ENCODE measurements at places on chromosomes 13 and 19.
A peak's percentile ranks its signal among the peaks of the same experiment; 100 is the strongest.

- no peak for DNase-seq
Observed at GRCh38 chr19:29483641-29483920, 42.2 kb upstream of the VSTM2B start.

DNA sequence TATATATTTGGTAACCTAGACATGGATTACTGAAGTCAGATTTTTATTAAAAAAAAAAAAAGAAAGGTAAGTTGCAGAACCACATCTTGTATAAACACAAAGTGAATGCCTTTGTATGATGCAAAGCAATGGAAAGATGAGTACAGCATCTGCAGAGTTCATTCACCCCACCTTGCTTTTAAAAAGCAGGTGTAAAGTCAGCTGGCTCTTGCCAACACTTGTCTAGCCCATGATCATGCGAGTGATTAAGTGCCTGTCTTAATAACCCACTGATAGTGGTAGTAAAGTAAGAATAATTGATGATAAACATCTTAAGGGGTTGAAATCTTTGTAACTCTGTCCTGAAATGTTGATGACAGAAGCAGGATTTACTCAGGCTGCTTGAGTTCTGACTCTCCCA, 710.4 kb downstream of the EFNB2 start:
- no peak for DNase-seq

GRCh38 chr13:30714629-30715371, 20.5 kb upstream of the ALOX5AP start:
- no peak for DNase-seq

- DNase-seq: no peak
Observed at GRCh38 chr19:2012941-2013682, 2.4 kb downstream of the BTBD2 start.

- DNase-seq: no peak
Observed at GRCh38 chr13:37617173-37617572, 18.6 kb upstream of the POSTN start.

DNA sequence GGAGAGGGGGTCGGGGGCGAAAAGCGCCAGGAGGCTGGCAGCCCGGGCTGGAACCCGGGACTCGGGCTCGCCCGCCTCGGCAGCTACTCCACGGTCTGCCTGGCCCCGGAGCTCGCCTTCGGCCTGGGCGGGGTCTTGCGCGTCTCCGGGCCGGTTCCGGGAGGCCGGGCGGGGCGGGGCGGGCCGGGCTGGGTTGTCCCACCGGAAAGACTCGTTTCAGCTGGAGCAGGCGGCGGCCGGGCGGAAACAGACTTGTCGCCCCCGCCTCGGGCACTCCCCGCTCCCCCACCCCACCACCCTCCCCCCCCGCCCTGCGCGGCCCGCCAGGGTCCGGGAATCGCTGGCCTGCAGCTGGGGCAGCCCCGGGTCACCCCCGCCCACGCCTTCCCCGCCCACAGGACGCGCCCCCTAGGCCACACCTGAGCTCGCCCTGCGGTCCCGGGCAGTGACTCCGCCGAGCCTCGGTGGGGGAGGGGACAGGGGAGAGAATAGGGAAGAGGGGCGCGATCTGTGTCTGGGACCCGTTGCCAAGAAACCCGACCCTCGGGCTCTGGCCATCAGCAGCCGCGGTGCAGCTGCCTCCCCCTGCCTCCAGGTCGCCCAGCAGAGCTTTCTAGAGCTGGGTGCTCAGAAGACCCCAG, 109.4 kb downstream of the KCTD15 start:
- no peak for DNase-seq

DNA sequence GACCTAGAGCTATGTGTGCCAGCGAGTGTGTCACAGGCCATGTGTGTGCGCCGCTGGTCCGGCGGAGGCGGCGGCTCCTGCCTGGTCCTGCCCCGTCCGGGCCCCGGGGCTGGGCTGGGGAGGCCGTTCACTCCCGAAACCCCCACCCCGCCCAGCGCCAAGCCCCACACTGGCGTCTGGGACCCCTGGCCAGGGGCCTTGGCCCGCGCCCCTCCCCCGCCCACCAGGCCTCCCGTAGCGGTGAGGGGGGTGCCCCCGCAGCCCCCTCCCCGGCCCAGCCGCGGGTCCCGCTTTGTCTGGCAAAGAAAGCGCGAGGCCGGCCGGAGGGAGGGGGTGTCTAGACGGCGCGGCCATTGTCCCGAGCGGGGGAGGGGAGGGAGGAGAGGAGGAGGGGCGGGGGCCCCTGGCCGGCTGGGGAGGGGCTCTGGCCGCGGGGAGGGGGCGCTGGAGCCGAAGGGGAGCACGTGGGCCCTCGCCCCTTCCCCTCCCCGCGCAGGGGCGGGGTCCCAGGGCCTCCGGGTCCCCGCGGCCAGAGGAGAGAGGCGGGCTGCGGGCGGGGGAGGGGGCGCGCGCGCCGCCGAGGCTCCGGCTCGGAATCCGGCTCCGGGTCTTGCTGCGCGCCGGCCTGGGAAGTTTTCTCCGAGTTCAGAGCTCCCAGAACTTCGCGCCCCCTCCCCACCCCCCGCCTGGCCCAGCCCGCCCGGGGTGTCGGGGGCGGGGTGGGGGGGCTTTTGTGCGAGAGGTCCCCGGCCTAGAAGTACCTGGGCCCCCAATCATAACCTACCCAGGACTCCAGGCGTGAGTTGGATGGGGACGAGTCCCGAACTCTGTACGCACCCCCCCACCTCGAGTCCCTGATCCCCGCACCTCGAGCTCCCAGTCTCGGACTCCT, 888 bp downstream of the NOTCH3 start:
- no peak for DNase-seq

GRCh38 chr13:42720113-42720857, 61.1 kb upstream of the FAM216B start:
- no peak for DNase-seq

DNA sequence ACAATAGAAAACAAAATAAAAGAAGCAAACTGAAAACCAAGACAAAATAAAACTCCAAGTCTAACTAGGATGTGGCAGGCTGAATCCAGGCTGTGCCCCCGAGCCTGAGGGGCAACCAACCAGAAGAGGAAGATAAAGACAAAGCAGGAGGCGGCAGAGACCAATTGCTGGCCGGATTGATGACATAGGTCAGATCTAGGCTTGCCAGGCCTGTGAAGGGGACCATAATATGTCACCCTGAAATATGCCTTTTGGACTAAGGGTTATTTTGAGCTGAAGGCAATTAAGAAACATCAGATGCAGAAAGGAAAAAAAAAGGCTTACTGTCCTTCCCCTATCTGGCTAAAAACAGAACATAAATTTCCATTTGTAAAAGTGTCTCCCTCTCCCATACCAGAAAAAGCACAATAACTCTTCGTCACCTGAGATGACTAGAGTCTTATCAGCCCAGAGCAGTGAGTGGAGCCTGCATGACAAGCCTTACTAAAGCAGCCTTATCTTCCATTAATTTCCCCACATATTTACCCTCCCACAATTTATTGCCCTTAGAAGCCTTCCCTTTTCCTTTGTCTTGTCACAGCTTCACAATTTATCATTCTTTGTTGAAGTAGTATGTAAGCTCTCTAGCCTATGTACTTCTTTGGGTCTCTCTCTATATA, 22.8 kb downstream of the ATP8A2 start:
- DNase-seq: no peak

- no peak for DNase-seq
Observed at GRCh38 chr13:26571518-26571917, 14.0 kb downstream of the WASF3 start.

DNA sequence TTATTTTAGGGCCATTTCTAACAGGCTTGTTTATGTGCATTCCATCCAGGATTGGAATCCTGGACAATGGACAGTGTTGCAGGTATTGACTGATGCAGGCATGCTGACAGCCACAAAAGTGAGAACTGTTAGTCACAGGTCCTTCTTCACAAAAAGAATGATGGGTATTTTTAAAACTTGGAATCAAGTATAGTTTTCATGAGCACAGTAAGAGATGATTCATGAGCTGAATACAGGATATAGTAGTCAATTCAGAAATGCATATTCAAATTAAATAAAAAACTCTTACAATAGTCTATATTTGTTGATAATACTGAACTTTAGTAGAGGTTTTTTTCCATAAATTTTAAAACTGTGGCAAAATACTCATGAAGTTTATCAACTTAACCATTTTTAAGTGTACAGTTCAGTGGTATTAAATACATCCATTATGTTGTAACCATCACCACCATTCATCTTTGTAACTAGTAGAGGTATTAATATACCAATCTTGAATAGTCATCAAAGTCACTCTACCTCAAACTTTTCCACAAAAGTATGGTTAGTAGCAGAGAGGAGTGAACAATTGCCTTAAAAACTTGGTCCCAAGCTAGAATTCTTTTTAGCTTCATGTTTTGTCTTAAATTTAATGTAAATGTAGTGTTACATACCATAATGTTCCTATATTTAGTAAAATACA, 79.5 kb downstream of the KCNRG start:
- no peak for DNase-seq

DNA sequence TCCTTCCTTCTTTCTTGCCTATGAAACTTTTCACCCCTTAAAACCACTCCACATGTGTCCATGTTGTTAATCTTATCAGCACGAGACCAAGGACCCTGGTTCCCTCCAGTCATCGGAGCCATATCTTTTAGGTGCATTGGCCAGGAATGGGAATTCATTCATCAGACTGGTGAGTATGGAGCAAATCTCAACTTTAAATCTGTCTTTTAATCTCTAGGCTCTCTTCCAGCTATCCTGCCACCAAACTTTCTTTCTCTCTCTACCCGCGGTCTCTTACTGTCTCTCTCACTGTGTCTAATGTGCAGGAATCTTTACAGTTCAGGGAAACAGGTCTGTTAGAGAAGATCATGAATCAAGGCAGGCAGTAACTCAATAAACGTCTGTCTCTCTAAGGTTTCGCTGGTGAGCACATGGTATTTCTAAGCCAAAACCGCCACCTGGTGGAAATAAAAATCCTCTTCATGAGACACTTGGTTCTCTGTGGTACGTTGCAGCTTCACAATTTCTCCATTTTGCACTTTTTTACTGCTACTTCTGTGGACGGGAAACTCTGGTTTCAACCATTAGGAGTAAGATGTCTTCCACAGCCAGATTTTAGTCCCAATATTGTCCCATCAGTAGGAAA, 16.1 kb downstream of the LGALS16 start:
- DNase-seq: peak; percentile 66

DNA sequence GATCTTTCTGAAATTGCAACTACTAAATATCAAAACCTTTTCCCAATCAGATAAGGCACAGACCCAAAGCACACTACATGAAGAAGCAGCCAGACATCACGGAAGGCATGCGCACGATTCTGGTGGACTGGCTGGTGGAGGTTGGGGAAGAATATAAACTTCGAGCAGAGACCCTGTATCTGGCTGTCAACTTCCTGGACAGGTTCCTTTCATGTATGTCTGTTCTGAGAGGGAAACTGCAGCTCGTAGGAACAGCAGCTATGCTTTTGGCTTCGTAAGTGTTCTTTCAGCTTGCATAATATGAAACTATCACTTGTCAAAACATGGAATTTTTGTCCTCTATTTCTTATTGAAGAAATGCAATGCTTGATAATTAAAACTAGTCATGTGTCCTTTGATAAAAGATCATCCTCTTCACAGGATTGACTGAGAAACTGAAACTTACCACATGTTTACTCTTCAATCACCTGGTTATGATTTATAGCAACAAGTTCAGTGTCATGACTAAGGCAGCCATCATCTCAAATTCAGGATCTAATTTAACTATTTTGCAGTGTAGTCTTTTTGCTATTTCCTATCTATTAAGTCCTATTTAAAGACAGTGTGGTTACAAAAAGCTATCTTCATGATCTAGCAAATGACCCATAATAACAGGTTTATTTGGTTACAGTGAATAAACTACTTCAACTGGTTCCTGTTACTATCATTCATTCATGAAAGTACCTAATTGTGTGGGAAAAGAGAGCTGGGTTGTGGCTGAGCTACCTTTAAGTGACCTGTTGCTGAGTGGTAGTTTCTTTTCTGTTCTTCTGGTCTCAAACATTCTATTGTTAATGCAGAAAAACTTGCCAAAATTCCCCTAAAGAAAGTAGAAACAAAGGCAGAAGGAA, 6.5 kb downstream of the CCNA1 start:
- no peak for DNase-seq

GRCh38 chr13:73767747-73768315, 366.4 kb downstream of the KLF12 start:
- DNase-seq: no peak

DNA sequence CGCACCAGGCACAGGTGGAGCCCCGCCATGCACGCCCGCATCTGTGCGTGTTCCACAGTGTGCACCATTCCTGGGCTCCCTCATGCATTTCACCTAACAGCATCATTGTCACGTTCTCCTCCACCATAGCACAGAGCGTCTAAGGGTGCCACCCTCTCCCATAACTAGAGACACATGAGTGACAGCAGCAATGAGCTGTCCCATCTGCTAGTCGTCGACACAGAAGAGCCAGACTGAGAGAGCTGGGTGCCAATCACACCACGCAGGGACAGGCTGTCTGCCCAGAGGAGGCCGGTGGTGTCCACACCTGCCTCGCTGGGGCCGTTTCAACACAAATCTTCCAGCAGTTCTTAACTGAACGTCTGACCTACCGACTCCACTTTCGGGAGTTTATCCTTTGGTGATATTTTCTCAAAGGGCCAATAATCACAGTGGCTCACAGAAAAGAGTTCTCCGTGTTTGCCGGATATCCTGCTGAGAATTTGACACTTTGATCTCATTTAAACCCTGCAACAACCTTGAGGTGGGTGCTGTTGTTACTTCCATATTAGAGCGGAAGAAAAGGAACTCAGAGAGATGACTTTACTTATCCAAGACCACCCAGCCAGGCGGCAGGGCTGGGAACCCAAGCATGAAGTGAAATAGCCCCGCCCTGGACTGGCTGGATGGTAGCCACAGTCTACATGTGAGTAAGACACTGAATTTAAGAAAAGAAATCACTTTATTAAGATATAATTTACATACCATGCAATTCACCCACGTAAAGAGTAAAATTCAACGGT, 16.2 kb downstream of the CLEC11A start:
- no peak for DNase-seq

GRCh38 chr13:32414580-32414979, 13.3 kb downstream of the N4BP2L1 start:
- peak; percentile 21 for DNase-seq

DNA sequence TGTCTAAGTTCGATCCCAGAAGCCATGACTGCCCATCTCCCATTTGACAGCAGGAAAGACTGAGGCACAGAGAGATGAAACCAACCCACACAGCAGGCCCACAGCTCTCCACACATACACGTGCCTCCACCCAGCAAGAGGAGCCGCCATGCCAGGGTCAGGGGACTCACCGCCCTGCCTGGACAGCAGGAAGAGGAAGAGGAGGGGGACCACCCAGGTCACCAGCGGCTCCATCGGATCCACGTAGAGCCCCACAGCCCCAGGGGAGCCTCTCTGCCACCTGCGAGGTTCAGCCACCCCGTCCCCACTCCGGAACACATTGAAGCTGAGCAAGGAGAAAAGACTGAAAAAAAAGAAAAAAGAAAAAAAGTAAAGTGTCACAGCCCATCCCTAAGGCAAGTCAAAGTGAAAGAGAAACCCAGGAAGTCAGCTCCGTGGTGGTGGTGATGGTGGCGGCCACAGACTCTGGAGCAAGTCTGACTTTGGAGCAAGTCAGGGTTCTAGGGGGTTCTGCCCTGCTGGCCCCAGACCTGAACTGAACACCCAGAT, at the start of gene IL12RB1:
TSS of gene IL12RB1 (minus strand) at position 345 of the 549 bp plus-strand sequence. CDS start at position 234, 111 bp downstream.
- no peak for DNase-seq
